ENCODE measurements at places on chromosomes 12 and 14. TPM values are rescaled to one million over a fixed set of nuclear protein-coding genes. Genes with fewer than 3 reads are reported as not detected.

- no peak for DNase-seq
Measured at GRCh38 chr12:54420766-54421144, 1.7 kb upstream of the ITGA5 start.

Gene SMAGP
- 27.2 TPM for total RNA-seq

Gene HCAR1
- total RNA-seq, result 0.15 TPM

- no peak for DNase-seq
Measured at GRCh38 chr12:130702966-130703732, 12.9 kb downstream of the RIMBP2 start.

- no peak for DNase-seq
Measured at GRCh38 chr12:46786774-46787173, 39.0 kb downstream of the SLC38A4 start.

DNA sequence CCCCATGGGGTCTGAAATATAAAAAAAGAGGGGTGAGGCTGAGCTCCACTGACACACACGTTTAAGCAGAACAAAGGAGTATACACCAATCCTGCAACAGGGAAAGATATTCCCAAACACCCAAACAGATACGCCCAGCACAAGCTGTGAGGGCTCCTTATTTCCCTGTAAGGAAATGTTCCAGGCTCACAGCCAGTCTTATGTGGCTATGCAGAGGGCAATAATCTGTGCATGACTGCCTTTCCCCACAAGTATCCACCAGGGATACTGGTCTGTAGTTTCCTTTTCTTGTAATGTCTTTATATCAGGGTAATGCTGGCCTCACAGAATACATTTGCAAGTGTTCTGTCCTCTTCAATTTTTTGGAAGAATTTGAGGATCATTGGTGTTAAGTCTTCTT lies 141.7 kb upstream of the DAAM1 start:
- no peak for DNase-seq

Gene RPL10L
- not detected for total RNA-seq

DNA sequence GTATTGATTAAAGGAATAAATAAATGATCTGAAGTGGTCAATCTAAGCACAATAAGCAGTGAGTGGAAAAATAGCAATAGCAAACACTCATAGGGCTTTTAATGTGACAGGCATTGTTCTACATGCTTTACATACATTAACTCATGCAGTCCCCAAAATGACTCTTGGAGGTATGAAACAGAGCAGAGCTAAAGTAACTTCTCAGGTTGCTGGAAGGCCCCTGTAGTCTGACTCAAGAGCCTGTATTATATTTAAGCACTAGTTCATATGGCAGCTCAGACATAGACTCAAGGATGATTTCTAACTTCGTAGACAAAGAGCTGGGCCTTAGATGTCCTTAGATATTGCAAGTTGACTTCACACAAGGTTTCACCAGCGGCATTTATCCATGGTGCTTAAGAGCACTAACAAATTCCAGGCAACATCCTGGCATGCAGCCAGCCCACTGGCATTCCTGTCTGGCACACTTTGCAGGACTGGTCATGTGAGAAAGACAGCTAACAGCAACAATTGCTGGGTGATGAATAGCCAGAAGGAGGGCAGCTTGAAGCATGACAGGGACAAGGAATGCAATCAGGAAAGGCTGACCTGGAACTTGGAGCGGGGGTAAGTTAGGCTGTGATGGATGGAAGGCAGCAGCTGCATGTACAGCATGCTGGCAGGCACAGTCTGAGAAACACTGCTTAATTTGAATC lies 22.9 kb upstream of the KTN1 start:
- DNase-seq, result peak; percentile 94

DNA sequence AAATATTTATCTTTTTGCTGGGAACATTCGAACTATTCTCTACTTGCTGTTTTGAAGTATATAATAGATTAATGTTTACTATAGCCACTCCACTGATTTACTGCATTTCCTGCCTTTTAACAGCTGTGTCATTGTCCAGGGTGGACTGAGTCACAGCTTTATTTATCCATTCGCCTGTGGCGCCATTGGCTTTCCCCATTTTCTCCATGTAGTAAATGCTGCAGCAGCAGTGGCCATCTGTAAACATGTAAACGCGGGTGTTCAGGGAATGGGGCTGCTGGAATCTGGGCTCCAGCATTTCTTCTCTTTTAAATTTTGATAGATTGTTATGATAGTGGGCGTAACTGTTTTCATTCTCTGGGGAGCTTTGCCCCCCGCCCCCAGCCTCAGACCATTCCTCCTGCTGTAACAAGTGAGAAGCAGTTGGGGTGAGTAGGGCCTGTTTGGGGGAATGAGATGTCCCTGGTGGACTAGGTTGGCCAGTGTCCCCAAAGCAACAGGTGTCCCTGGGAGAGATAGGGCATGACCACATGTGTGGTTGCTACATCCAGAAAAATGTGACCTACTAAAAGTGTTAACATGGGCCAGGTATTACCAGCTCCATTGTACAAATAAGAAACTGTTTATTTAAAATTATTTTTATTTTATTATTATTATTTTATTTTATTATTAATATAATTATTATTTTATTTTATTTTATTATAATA lies 32.9 kb downstream of the RIN3 start:
- no peak for DNase-seq

GRCh38 chr14:73208390-73208789 lies 28.9 kb upstream of the PAPLN start:
- DNase-seq, result no peak

- DNase-seq, result no peak
Measured at GRCh38 chr12:34406228-34406995, 384.1 kb downstream of the ALG10 start.

- no peak for DNase-seq
Measured at GRCh38 chr14:61280092-61280525, 1.0 kb downstream of the TMEM30B start.

GRCh38 chr12:89140141-89140540 lies 212.2 kb downstream of the DUSP6 start:
- DNase-seq, result no peak

Gene REP15
- total RNA-seq, result 2.0 TPM

DNA sequence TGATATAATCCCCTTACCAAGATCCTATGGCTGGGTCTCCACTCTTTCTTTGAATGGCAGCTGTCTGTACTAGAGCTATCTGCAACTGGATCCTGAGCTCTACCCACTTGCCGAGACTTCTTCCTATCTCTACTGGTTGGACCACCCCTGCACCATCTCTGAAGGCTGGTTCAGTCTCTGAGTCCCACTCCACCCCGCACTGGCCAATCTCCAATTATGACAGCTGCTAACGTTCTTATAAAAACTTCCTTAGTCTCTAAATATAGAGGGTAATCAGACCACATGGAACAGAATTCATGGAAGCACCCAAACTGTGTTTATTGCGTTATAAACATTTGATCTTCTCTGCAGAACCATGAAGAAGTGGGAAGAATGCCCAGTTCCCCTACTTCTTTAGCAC lies 186.6 kb upstream of the EEA1 start:
- DNase-seq, result no peak

GRCh38 chr12:2447861-2448260 lies 346.9 kb upstream of the FKBP4 start:
- DNase-seq, result no peak
